DND-41 (cell line): ENCODE measurements at places on chromosomes 6 and 20.

GRCh38 chr20:24148372-24148771 is 159.8 kb upstream of the GGTLC1 start:
- peak; percentile 80 for DNase-seq

DNA sequence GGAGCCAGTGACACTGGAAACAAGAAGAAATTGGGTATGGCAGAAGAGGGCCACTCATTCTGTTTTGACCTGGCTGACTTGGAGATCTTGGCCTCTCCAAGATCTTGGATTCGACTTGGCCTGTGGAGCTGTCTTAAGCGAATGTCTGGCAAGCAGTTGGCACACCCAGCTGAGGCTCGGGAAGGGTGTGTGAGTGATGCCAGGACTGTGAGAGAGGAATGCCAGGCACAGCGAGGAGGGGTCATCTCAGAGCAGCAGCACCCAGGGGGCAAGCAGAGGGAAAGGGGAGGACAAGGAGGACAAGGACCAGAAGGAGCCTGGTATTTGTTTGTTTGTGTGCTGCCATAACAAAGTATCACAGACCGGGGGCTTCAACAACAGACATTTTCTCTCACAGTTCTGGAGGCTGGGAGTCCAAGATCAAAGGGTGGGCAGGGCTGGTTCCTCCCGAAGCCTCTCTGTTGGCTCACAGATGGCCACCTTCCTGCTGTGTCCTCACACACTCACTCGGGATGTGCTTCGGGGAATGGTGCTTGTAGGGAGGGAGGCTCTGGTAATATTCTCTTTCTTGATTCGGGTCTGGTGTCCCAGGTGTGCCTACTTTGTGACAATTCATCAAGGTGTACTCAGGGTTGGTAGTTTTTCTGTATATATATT is 33.0 kb downstream of the RPP40 start:
- no peak for DNase-seq

- no peak for DNase-seq
Measured at GRCh38 chr6:3407840-3408239, 49.0 kb downstream of the SLC22A23 start.

DNA sequence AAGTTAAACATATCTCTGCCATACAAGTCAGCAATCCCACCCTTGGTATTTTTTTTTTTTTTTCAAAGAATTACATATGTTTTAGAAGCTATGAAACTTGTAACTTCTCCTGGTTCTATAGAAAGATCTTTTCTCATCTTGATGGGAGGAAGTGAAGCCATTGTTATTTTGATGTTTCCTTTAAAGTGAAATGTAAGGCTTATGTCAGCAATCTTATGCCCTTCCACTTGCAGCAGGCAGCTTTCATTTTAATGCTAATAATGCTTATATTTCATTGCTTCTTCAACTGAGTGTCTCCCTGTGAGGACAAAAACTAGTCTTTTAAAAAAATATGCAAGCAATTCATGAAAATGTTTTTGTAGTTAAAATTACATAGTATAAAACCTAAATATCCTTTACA is 1614.7 kb downstream of the KHDRBS2 start:
- DNase-seq = no peak

DNA sequence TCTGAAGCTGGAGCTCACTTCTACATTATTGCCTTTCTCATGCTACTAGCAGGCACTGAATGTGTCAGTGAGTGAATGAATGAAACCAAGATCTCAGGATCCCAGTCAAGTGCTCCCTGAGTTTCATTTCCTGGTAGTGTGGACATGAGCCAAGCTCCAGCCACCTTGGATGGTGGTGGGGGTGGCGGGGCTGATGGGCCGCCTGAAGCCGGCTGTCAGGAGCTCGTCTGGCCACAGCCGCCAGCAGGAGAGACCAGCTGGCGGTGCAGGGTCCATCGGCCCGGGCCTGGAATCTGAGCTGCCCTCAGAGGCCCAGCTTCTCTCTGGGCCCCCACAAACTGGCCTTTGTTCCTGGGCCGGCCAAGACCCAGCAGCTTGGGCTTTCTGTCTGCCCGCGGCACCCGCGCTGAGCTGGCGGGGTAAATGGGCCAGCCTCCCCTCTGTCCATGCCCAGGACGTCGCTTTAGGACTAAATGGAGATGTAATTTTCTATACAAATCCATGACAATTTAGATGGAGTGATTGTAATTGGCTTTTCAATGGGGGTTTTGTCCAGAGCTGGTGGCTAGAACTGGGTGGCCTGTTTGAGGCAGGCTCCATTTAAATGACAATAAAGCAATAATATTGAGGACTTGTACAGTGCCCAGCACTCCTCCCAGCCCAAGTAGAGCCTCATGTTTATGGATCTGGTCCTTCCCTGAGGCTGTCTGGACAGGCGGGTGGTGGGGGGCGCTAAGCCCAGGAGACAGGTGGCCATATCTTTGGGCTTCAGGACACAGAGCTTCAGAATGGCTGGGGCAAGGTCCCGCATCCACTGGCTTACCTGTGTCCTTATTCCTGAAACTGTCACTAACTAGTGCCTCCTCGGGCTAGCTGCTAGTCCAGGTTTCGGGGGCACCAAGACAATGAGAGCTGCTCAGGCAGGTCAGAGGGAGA is 43.5 kb downstream of the NOL4L start:
- no peak for DNase-seq

- DNase-seq = no peak
Measured at GRCh38 chr6:138432063-138432356, 28.0 kb downstream of the HEBP2 start.

GRCh38 chr6:169960521-169960885 is 209.1 kb downstream of the ERMARD start:
- no peak for DNase-seq
